Pancreas (tissue), 10 donors: ENCODE measurements at places on chromosomes 4 and X. TPM values are rescaled to one million over a fixed set of nuclear protein-coding genes. Genes with fewer than 3 reads are reported as not detected.

GRCh38 chr4:107094332-107094731, 58.2 kb upstream of the DKK2 start:
- no peak overlapping the region for H3K4me3 ChIP-seq
- DNase-seq: no peak
- H3K36me3 ChIP-seq: no peaks in the 10 kb centered on the region
- H3K27ac ChIP-seq: no peak overlapping the region

HELT gene
- total RNA-seq: not detected

GRCh38 chr4:27973056-27973455, 1112.4 kb downstream of the STIM2 start:
- no peak for DNase-seq
- no peak overlapping the region for H3K4me3 ChIP-seq
- no peaks in the 10 kb centered on the region for H3K36me3 ChIP-seq
- no peaks in the 10 kb centered on the region for H3K27me3 ChIP-seq

DNA sequence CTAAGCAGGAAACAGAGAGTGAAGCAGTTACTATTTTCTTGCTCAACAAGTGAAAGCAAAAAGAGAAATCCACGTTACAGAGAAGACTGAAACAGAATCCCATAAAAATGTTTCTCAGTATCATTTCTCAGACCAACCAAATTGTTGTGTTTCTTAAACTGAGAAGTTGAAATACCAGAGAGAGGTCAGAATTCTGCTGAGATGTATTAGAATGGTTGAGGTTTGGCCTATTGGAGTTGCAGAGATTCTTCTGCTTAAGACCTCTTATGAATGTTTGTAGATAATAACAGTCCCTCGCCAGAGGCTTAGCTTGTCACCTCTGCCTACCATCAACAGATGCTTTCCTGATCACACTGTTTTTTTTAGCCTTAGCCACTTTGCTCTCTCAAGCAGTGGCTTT, 481.4 kb downstream of the TRIML1 start:
- no peaks in the 10 kb centered on the region for H3K27me3 ChIP-seq
- H3K4me1 ChIP-seq: no peaks in the 10 kb centered on the region
- H3K27ac ChIP-seq: no peak overlapping the region
- H3K36me3 ChIP-seq: no peaks in the 10 kb centered on the region
- DNase-seq: no peak

GRCh38 chr4:38751341-38752010, 31.3 kb downstream of the TLR10 start:
- no peaks in the 10 kb centered on the region for H3K36me3 ChIP-seq
- no peak overlapping the region for H3K4me3 ChIP-seq
- no peaks in the 10 kb centered on the region for H3K4me1 ChIP-seq
- no peaks in the 10 kb centered on the region for H3K27me3 ChIP-seq
